ENCODE measurements at places on chromosomes 5 and 9.

- no peak for DNase-seq
Observed at GRCh38 chr5:96338624-96339415, 94.2 kb downstream of the PCSK1 start.

DNA sequence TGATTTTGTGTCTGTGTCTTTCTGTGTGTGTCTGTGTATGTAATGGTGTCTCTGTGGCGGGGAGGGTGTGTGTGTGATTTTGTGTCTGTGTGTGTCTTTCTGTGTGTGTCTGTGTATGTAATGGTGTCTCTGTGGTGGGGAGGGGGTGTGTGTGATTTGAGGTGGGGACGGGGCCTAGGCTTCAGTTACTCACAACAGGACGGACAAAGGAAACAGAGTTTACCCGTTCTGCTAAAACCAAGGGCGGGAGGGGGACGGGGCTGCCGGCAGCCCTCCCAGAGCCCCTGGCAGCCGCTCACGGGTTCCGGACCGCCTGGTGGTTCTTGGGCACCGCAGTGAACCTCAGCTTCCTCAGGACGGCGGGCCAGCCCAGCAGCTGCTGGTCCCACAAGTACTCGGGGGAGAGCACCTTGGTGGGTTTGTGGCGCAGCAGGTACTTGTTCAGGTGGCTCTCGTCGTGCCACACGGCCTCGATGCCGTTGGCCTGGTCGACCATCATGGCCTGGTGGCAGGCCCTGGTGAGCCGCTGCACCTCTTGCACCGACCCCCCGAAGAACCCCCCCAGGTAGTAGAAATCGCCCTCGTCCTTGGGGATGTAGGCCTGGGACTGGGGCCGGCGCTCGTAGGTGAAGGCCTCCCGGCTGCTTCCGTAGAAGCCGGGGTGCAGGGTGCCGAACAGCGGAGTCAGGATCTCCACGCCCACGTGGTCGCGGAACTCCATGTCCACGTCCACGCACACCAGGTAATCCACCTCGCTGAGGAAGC lies 19.4 kb downstream of the ABO start:
- DNase-seq: no peak

GRCh38 chr9:92965759-92966517 lies 18.6 kb downstream of the FGD3 start:
- no peak for DNase-seq

GRCh38 chr9:134486596-134486995 lies 155.0 kb upstream of the COL5A1 start:
- DNase-seq: no peak

GRCh38 chr9:136358888-136359287 lies 4.7 kb downstream of the DNLZ start:
- DNase-seq: no peak

DNA sequence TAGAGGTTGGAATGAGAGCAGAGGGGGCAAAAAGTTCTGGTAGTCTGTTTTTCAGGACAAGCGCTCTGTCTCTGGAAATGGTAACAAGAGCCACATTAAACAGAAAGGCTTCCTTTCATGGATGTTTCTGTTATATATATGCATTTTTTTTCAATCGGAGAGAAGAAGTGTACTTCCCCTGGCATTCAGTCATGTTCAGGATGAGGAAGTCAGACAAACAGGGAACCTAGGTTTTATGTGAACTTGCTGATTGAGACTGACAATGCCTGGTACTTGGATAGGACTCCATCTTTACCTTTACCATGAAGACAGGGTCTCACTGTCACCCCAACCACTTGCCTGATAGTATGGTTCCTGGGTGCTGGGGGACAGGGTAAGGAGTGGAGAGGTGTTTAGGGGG lies 30.1 kb upstream of the ZBED3 start:
- DNase-seq: no peak

GRCh38 chr9:69056191-69056815 lies 20.8 kb downstream of the FXN start:
- no peak for DNase-seq

GRCh38 chr9:92664394-92665152 lies 5.4 kb downstream of the IPPK start:
- DNase-seq: no peak

- no peak for DNase-seq
Observed at GRCh38 chr5:84494453-84494852, 109.8 kb upstream of the EDIL3 start.

GRCh38 chr9:107681988-107682387 lies 192.4 kb upstream of the KLF4 start:
- no peak for DNase-seq
